ENCODE measurements at places on chromosomes 12 and 14. TPM values are rescaled to one million over a fixed set of nuclear protein-coding genes. Genes with fewer than 3 reads are reported as not detected.

GRCh38 chr12:130742112-130742511, 26.0 kb upstream of the RIMBP2 start:
- H3K27ac ChIP-seq: no peak overlapping the region
- DNase-seq: no peak
- H3K4me1 ChIP-seq: no peaks in the 10 kb centered on the region
- H3K27me3 ChIP-seq: peaks cover 13% of the 10 kb centered on the region
- no peak overlapping the region for H3K4me3 ChIP-seq

- no peaks in the 10 kb centered on the region for H3K27me3 ChIP-seq
- H3K4me1 ChIP-seq: peaks cover 25% of the 10 kb centered on the region
- H3K36me3 ChIP-seq: peaks cover 45% of the 10 kb centered on the region
- H3K4me3 ChIP-seq: no peak overlapping the region
- no peak overlapping the region for H3K27ac ChIP-seq
These were observed 25.3 kb downstream of the GNS start for GRCh38 chr12:64733857-64734256.

Gene AICDA
- total RNA-seq: not detected

Gene AQP2
- total RNA-seq: not detected

DNA sequence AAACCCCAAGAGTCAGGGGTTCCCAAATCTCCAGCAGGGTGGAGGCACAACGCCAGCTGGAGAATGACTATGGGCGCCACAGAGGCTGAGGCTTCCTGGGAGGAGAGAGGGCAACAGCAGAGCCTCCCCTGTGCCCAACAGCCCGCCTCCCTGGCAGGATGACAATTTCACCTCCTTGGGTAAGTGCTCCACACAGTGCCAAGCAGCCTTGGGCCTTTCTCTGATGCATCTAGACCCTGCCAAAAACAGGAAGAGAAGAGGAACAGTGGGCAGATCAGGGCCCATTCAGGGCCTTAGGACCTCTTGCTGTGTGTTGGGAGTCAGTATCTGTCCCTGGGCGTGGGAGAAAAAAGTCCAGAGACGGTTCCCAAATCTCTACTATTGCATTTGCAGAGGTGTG, 5.0 kb upstream of the OR10P1 start:
- H3K4me3 ChIP-seq: no peak overlapping the region
- no peak for DNase-seq
- H3K27me3 ChIP-seq: peaks cover 19% of the 10 kb centered on the region
- no peaks in the 10 kb centered on the region for H3K36me3 ChIP-seq
- no peaks in the 10 kb centered on the region for H3K4me1 ChIP-seq

Gene SYT1
- total RNA-seq: not detected

- DNase-seq: no peak
- H3K36me3 ChIP-seq: no peaks in the 10 kb centered on the region
- peaks cover 30% of the 10 kb centered on the region for H3K27me3 ChIP-seq
- no peak overlapping the region for H3K4me3 ChIP-seq
- no peak overlapping the region for H3K27ac ChIP-seq
These were observed 96.7 kb downstream of the TMX1 start for GRCh38 chr14:51336734-51337133.

DNA sequence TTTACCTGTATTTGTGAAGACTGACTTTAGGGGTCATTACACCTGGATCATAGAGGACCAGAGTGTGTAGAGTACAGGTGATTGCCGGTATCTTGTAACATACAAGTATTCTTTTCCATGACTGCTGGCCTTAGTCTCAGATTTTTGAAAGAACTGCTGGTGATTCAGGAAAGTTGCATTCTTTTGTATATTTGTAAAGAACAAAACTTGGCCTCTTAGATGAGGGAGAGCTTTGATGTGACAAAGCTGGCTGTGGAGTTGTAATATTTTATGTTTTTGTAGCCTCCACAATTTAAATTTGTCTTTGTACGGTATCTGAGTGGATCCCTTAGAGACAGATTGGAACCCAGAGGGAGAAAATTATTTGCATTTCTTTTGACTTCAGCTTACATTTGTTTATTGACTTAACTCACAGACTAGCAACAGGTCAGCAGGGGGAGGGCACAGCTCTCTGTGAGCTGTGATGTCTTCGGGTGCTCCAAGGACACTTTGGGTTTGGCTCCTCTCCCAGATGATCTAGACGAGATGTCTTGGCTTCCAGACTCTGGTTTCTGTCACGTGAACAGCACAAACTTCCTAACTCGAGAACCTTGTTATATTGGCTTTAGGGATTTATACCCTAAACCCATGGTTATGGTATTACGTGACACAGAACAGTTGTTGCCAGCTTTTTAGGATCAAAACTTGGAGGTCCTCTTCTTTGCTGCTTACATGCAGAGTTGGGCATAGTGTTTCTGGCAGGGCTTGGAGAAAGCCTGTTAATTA, 65.9 kb downstream of the DAAM1 start:
- no peak for DNase-seq
- no peak overlapping the region for H3K4me3 ChIP-seq
- peaks cover 2% of the 10 kb centered on the region for H3K36me3 ChIP-seq
- H3K27ac ChIP-seq: no peak overlapping the region

DNA sequence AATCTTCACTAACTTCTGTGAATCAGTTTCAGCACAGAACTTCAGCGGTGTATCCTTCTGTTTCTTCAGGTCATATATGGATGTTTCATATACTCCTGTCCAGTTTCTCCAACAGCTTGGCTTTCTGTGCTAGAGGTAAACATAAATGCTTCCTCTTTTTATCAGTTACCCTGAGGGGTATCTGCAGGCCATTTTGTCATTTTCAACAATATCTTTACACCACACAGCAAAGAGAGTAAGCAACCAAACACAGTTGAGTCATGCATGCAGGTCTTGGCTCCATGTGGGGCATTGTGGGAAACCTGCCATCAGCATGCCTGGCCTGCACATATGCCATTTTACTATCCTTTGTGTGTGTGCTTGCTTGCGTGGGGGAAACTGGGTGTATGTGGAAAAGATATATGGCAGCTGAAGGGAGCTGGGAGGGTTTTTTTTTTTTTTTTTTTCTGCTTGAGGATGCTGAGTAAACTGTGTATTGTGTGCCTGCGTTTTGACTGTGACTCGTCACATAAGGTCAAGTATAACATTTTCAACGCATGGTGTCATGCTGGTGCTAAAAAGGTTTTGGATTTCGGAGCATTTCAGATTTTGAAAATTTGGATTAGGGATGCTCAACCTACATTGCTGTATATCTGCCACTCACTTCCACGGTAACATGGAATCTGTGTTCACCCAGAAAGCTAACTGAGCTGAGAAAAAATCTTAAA, 56.1 kb upstream of the YARS2 start:
- no peak overlapping the region for H3K27ac ChIP-seq
- no peaks in the 10 kb centered on the region for H3K4me1 ChIP-seq
- H3K4me3 ChIP-seq: no peak overlapping the region
- DNase-seq: no peak
